ENCODE measurements at places on chromosomes 12 and 14. TPM values are rescaled to one million over a fixed set of nuclear protein-coding genes. Genes with fewer than 3 reads are reported as not detected.

Gene TMEM132C
- total RNA-seq, result not detected

Gene POTEM
- total RNA-seq, result not detected

Gene CEP170B
- total RNA-seq, result 14.4 TPM

Gene ZFP36L1
- total RNA-seq, result 161 TPM

Gene AQP2
- total RNA-seq, result not detected

Data from regular cardiac myocyte (primary cell).